NCI-H1436 treated with DMSO at 0.1 percent for 48 hours (cell line): ENCODE measurements at places on chromosomes 12 and 14.

DNA sequence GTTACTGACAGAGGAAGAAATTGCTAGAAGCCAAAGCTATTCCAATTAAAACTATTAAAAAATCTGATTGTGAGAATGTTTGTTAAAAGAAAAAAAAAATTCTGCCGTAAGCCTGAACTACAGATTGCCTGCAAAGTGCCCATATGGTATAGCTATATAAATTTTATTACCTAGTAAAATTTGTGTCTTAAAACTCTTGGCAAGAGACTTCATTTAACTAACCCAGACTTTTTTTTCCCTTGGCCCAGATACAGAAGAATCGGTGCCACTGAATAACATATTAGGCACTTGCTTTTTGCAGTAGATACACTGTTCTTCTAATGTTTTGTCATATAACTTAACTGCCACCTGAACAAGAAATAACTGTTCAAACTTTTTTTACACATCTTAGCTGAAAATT lies 125.5 kb downstream of the RPS29 start:
- DNase-seq: no peak

DNA sequence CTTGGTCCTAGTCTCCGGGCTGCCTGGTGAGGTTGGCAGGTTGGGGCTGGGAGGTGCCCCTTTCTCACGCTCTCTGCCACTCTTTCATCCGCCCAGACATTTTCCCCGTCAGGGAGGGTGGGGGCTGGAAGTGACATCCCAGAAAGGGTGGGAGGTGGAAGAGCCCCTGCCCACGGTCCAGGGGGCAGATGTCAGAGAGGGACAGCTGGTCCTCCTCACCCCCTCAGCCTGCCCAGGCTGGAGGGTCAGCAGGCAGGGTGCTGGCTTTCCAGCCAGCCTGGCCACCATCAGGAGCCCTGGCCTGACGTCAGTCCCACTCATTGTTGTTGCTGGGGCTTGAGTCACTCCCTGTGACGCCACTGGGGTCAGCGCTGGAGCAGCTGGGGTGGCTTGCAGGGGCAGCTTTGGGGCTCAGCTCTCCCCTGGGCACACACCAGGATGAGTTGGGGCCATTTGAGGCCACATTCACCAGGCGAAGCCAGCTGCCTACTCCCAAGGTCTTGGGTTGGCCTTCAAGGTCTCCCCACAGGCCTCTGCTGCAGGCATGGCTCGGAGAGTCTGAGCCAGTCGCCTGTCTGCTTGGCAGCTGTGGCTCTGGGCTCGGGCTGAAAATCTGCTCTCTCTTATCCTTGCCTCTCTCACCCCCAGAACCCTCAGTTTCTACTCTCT lies 5.7 kb upstream of the ATG101 start:
- no peak for DNase-seq

DNA sequence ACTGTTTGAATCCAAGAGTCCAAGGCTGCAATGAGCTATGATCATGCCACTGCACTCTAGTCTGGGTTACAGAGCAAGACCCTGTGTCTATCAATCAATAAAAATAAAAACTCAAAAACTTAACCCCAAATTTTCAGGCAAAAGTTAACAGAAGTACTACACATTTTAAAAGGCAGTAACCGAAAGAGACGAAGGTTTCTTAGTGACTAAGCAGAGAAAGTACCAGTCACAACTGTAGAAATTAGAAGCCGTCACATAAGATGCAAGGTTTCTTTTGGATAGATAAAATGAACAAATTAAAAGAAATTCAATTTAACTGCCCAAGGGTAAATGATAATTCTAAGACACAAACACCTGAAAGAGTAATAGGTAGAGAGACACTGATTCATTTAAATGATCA lies 103.5 kb downstream of the MED13L start:
- no peak for DNase-seq

DNA sequence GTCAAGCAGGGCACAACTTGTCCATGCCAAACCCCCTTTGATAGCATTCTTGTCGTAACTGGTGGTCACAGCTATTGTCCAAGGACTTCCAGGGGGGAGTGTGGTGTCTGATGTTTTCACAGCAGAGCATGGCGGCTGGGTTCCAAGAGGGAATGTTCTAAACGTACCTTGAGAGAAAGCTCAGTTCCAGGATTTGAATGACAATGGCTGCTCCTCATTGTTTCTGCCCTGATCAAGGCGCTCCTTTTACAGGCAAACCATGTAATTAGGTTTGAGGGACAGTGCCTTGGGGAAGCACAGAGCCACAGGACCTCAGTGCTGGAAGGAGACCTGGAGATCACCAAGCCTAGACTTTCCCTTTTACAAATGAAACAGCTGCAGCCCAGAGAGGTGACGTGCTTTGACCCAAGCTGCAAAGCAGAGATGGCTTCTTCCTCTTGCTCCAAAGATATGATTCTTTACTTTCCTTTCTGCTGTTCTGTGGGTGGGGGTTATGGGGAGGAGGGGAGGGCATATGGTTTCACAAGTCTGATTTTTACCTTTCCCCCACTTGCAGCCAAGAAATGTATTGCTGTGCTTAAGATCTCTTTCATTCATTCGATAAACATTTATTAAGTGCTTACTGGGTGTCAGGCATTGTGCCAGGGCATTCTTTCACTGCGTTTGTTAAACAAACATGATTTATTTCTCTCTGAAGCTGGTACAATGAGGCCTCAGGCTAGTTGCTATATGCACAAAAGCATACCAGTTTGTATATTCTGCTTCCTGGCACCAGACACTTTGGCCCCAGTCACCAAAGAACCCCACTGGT lies 172.8 kb downstream of the KTN1 start:
- no peak for DNase-seq

- DNase-seq: no peak
Measured at GRCh38 chr14:29425705-29426482, 501.8 kb downstream of the PRKD1 start.

DNA sequence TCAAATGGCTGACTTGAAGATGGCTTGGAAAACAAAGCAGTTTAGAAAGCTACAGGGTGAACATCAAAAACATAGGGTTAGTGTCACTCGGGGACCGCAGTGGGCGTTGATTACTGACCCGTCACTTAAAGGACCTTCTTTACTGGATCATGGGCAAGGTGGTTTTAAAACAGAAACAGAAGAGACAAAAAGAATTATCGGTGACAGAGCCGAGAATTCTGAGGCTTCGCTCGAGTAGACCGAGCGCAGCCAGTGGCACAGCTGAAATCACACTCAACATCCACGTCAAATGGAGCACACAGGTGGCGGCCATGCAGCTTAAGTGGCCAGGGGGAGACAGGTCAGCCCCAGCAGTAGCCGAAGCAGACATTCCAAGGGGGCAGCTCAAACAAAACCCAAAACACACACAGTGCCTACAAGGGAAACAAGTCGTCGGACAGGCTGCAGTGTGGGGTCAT lies 17.3 kb downstream of the SNRNP35 start:
- DNase-seq: no peak

DNA sequence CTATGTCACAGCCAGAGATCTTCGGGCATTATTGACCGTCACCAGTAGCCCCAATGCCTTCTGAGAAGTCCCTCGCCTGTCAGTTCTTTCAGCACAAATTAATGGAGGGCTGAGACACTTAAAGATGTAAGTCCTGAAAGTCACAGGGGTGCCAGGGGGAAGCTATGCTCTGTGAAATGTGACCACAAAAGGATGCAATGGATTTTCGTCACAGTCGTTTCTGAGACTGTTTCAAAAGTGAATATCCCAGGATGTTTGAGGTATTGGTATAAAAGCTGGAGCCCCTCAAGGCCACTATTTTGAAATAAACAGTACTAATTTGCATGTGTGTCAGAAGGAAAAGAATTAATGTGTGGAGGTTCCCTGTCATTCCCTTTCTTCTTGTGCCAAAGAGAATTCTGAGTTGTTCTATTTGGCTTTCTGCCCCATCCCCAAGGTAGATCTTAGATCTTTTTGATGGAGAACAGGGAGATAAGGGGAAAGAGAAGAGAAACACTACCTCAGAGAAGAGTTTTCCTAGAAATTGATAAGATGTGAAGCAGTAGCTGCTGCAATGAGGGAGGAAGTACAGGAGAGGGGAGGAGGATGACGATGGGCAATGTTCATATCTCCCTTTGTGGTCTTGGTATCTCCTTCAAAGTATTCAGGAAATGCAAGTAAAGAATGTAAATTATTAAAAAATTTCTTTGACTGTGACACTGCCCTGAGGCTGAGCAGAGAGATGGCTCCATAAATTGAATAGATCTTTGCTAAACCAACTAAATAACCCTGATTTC lies 101.8 kb upstream of the NAP1L1 start:
- no peak for DNase-seq

- DNase-seq: no peak
Measured at GRCh38 chr14:87816416-87816815, 176.6 kb downstream of the GALC start.

- no peak for DNase-seq
Measured at GRCh38 chr12:104737791-104738301, 220.2 kb downstream of the SLC41A2 start.
